ENCODE measurements at places on chromosomes 7 and 10.

DNA sequence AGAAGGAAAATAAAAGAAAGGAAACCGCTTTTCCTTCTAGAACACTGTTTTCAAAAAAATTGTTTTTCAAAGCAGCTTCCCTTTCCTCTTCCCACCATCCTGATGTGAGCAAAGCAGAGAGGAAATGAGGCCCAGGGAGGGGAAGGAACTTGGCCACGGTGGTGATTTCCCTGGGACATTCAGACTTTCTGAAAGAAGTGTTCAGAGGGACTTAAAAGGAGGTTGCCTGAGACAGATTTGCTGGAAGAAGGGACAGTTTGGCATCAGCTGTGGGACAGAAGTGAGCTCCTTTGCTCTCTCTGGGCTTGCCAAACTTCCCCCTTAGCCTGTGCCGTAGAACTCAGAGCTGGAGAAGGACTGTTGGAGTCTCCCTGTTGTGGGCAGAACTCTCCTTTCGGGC lies 30.3 kb downstream of the ADCYAP1R1 start:
- DNase-seq = no peak

DNA sequence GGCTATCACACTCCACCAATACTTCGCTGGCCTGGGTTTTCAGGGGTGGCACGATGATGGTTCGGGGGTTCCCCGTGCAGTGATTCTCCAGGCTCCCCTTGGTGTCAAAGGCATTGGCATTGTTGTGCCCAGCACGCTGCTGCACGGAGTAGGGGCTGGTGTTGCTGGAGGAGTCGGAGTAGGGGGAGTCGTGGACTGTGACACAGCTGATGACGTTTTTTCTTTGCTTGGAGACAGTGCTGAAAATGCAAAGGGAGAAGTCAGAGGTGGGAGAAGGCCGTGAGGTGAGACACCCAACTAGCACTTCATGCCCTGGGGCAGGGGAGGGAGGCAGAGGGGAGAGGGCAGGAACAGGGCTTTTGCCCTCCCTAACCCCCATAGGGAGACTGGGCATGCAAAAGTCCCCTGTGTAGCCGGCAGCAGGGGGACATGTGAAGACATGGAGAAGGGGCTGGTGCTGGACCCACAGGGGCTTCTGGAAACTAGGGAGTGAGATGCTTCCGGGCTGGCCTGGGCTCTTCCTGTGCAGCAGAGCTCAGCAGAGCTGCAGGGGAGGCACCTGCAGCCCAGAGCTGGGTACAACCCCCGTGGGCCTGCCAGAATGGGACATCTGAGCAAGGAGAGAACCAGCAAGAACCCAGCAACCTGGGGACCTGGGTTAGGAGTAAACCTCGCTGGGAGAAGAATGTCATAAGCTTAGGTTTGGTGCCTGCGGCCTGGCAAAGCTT lies 60.5 kb downstream of the CLEC2L start:
- no peak for DNase-seq

- DNase-seq = no peak
These were observed 27.1 kb downstream of the LRRC20 start for GRCh38 chr10:70355051-70356021.

- no peak for DNase-seq
These were observed 197.5 kb upstream of the CSTF2T start for GRCh38 chr10:51896849-51897248.

DNA sequence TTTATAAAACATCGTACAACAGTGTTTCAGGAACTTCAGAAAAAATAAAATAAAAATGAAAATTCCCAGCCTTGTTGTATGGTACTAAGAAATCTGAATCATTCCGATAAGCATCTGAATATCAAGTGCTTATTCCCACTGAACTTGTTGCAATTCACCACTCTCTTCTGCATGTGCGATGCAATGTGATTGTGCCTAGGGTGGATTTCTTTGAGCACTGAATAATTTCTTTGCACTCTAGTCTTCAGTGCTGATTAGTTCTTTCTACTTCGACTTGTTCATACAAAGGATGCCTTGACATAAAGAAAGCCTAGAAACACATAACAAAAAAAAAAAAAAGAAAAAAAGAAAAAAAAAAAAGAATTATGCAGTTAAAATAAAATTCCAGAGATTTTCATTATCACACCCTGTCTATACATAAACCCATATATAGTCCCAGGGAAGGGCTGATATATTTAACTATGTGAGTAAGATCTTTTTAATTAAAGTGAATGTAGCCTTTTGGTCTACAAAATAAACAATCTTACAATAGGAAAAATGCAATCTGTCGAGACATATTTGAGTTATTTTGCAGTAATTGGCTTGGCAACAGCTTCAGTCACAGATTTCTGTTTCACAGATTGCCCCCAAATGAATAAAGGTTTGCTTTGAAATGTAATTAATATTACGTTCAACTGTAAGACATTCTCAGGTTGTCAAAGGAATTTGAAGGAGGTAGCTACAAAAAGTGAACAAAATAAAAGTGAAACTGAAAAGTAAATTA lies 1118.9 kb upstream of the CELF2 start:
- DNase-seq = no peak

DNA sequence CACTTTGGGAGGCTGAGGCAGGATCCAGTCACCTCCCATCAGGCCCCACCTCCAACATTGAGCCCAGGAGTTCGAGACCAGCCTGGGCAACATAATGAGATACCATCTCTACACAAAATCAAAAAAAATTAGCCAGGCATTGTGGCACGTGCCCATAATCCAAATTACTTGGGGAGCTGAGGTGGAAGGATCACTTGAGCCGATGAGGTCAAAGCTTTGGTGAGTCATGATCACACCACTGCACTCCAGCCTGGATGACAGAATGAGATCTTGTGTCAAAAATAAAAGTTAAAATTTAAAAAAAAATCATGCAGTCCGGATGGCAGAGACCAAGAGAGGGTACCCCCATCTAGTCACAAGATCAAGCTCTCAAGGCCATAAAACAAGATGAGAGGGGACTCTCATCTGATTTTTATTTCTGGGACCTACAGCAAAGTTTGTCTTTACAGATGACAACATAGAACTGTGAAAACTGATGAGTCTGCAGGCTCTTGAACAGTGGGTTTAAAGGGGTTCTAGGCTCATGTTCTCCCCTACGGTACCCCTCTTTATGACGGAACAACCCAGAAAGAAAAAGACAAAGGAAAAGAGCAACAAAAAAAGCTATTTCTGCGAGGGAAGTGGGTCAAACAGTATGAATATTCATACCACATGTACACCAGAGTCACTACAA lies 28.9 kb upstream of the CREB3L2 start:
- DNase-seq = no peak
